T-cell (primary cell): ENCODE measurements at places on chromosomes 12 and 14.

DNA sequence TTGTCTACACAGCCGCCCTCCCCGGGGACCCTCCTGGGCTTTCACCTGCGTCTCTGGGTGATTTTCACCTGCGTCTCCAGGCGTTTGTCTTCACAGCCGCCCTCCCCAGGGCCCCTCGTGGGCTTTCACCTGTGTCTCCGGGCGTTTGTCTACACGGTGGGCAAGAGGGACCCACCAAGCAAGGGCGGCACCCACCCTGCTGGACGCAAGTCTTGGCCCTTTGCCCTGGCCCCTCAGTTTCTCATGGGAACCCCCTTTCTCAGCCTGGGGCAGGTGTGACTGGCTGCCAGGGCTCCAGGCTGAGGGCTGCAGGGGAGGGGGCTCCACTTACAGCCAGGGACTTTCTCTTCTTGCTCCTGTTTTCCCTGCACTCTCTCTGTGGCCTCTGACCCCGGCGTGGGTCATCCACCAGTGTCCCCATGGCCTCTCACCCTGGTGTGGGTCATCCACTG lies 68.6 kb upstream of the GALNT9 start:
- DNase-seq = no peak

DNA sequence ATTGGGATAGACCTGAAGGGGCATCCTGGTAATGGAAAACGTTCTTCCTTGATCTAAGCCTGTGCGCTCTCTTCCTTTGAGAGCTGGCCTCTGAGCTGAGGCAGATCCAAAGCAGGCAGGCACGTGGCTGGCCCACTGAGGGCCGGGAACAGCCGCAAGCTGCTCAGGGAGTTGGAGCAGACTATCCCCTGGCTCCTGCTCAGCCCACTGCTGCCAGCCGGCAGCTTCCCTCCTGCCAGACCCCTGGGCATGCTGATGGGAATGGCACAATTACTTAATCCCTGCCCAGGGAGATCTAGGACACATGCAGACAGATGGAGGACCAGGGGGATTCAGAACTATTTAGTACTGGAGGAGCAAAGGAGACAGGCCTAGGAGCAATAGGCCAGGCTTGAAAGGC lies 14.4 kb downstream of the NEUROD4 start:
- DNase-seq = no peak

GRCh38 chr14:32513571-32514009 lies 184.5 kb downstream of the AKAP6 start:
- no peak for DNase-seq

GRCh38 chr12:44774815-44775411 lies 101.2 kb downstream of the NELL2 start:
- DNase-seq = peak; percentile 42

GRCh38 chr14:64200170-64200569 lies 94.0 kb downstream of the ESR2 start:
- DNase-seq = no peak

GRCh38 chr12:1006255-1006654 lies 15.2 kb downstream of the ERC1 start:
- DNase-seq = no peak

- no peak for DNase-seq
These were observed 933.1 kb upstream of the FBXO33 start for GRCh38 chr14:40365305-40365704.

DNA sequence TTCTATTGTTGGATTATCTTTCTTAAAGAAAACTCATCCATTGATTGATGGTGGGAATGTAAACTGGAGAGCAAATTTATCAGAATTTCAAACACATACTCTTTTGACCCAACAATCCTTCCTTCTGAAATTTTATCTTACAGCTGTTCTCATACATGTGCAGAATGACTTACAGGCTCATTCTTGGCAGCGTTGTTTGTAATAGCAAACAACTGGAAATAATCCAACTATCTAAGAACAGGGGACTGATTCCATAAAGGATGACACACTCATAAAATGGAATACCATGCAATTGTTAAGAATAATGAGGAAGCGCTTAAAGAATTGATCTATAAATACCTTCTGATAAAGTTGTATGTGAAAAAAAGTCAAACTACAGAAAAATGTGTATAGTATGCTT lies 24.0 kb downstream of the RHOJ start:
- no peak for DNase-seq

GRCh38 chr12:89038831-89039512 lies 313.3 kb downstream of the DUSP6 start:
- DNase-seq = no peak

- no peak for DNase-seq
These were observed 1058.6 kb downstream of the TRHDE start for GRCh38 chr12:73330584-73331351.

- no peak for DNase-seq
These were observed 2.0 kb upstream of the DNAJC14 start for GRCh38 chr12:55831447-55831815.

GRCh38 chr14:101127224-101127623 lies 223.7 kb upstream of the RTL1 start:
- no peak for DNase-seq

DNA sequence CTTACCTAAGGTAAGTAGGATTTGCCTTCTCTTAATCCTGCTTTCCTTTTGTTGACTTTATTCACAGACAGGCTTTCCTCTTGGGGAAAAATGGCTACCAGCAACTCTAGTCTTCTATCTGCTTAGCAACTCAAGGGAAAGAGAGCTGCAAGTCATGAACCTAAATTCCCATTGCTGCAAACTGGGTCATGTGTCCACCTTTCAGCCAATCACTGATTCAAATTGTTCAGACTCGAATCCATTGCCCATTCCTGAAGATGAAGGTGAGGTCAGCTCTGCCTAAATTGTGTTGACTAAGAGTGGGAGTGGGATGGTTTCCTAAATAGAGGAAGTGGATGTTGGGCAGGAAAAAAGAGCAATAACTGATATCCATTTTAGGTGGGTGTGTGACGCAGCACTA lies 7.7 kb downstream of the FBXW8 start:
- DNase-seq = no peak

DNA sequence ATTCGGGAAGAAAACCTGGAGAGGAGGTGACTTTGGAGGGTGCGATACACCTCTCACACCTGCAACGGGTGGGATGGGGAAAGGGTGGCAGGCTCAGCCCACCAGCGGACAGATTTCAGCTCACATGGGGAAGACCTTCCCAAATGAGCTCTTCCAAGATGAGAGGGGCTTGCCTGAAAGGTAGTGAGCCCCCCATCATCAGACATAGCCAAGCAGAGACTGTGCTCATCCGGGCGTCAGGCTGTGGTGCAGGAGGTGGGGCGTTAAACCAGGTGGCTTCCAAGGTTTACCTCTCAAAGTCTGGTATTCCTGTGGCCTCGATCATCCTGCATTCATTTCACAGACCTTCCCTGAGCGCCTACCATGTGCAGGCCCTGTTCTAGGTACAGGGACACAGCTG lies 105.4 kb upstream of the FKBP4 start:
- no peak for DNase-seq

- no peak for DNase-seq
These were observed 57.7 kb downstream of the RESF1 start for GRCh38 chr12:32016680-32017482.

- no peak for DNase-seq
These were observed 11.7 kb downstream of the FIGNL2 start for GRCh38 chr12:51836827-51837173.

- no peak for DNase-seq
These were observed 3.0 kb downstream of the SMIM10L1 start for GRCh38 chr12:11174022-11174421.

- DNase-seq = no peak
These were observed 37.2 kb downstream of the HECTD1 start for GRCh38 chr14:31170411-31170810.

- no peak for DNase-seq
These were observed 958 bp downstream of the RTN1 start for GRCh38 chr14:59869381-59870255.

- DNase-seq = no peak
These were observed 324.2 kb downstream of the ZFP36L1 start for GRCh38 chr14:68468437-68469207.

- peak; percentile 64 for DNase-seq
These were observed 43.4 kb upstream of the CFAP54 start for GRCh38 chr12:96445691-96446583.

DNA sequence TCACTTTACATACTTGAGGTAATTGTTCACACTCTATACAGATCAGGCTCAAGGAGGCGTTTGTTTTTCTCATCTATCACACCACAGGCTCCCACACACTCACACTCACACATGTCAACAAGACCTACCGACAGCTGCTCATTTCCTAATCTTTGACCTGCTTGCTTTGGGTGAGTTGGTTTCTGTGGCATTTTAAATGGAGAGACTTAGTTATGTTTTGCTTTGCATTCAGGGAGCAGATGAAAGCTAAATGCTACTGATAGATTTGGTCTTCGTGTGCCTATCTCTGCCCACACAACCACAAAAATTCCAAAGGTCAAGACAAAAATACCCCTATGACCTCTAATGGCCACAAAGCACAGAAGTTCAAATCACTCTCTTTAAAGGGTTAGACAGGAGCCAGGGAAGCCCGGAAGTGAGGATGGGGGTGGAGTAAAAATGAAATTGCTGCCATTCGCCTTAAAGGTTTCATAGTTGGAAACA lies 203.5 kb upstream of the G2E3 start:
- no peak for DNase-seq

GRCh38 chr12:27345376-27345775 lies 12.7 kb downstream of the BMAL2 start:
- DNase-seq = no peak

GRCh38 chr12:6641131-6641530 lies 5.4 kb upstream of the LPAR5 start:
- DNase-seq = no peak

- no peak for DNase-seq
These were observed 65.2 kb downstream of the ACSS3 start for GRCh38 chr12:81143057-81143456.

GRCh38 chr12:92434607-92435025 lies 268.2 kb upstream of the PLEKHG7 start:
- no peak for DNase-seq

GRCh38 chr12:62530596-62530995 lies 64.0 kb downstream of the MON2 start:
- no peak for DNase-seq

- DNase-seq = no peak
These were observed 9.0 kb downstream of the LRTM2 start for GRCh38 chr12:1829306-1829900.

DNA sequence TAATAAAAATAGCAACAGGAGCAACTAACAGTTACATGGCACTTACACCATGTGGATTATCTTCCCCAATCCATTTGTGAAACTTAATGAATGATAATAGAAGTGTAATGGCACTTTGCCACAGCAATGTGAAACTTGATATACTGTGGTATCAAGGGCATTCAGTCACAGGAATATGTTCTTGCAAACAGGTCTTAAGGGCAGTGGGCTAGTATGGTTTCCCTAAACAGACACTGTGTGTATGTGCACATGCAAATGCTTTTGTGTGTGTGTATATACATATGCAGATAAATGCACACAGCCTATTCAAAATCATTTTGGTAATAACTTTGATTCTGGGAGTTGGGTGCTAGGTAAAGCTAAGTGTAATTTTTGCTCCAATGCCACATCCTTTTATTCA lies 26.2 kb upstream of the ARHGAP5 start:
- DNase-seq = no peak

GRCh38 chr14:105710119-105711043 lies 184.0 kb downstream of the TMEM121 start:
- no peak for DNase-seq

- no peak for DNase-seq
These were observed 939.0 kb upstream of the ATXN7L3B start for GRCh38 chr12:73598626-73599025.

DNA sequence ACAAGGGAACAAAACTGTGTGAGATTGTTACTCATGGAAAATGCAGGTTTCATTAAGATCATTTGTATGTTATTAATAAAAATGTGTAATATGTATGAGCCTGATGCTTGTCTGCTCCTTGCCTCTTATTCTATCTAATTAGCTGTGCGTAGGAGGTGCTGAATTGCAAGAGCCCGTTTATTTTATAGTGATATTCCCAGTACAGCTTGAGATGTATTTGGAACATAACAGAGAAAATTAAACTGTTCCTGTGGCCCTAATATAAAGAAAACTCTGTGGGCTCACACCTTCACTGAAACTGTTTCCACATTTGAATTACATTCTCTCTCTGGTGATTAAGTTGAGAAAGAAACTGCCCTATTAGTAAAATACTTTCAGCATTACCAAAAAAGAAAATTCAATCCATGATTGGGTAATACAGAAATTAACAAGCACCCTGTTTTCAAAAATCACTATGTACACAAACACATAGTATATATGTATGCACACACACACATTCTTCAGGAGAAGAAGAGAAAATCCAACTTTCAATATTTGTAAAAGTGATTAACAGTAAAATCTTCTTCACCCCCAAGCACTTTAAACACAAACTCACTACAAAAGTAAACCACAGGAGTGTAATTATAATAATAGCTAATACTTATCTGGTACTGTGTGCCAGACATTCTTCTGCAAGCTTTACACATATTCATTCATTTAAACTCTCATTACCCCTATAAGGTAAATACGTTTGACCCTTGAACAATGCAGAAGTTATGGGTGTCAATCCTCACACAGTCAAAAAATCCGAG lies 233.2 kb downstream of the PHLDA1 start:
- DNase-seq = no peak

GRCh38 chr14:22221508-22221907 lies 367.5 kb downstream of the DAD1 start:
- DNase-seq = no peak

DNA sequence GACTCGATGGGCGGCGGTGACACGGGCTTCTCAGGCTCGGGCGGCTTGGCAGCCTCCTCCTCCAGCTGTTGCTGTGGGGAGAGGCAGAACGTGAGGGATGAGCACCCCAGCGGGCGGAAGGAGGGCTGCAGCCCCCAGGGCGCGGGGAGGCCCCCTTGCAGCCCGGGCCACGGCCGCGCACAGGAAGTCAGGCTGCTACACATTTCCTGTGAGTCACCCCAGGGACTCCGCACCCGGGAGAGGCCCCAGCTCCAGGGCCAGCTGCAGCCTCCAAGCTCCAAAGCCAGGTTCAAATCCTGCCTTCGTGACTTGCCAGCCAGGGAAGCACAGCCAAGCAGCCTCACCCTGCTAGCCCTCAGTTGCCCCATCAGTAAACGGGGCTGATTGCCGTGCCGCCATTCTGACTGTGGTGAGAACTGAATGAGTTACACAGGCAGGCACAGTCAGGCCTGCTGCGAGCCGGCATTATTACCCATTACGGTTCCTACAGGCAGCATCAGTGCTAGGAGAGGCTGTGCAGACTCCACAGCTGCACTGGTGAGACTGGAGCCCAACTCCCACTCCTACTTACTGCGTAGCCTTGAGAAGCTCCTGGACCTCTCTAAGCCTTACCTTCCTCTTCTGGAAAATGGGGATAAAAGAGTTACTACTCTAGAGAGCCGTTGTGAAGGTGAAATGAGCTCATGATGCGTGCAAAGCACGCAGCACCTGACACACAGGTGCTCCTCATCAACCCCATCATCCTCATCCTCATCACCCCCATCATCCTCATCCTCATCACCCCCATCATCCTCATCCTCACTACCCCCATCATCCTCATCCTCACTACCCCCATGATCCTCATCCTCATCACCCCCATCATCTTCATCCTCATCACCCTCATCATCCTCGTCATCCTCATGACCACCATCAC lies 100.9 kb downstream of the NCOR2 start:
- peak; percentile 90 for DNase-seq
